Right kidney (tissue), 9 donors: ENCODE measurements at places on chromosomes 1 and 21.
A peak's percentile ranks its signal among the peaks of the same experiment; 100 is the strongest.

DNA sequence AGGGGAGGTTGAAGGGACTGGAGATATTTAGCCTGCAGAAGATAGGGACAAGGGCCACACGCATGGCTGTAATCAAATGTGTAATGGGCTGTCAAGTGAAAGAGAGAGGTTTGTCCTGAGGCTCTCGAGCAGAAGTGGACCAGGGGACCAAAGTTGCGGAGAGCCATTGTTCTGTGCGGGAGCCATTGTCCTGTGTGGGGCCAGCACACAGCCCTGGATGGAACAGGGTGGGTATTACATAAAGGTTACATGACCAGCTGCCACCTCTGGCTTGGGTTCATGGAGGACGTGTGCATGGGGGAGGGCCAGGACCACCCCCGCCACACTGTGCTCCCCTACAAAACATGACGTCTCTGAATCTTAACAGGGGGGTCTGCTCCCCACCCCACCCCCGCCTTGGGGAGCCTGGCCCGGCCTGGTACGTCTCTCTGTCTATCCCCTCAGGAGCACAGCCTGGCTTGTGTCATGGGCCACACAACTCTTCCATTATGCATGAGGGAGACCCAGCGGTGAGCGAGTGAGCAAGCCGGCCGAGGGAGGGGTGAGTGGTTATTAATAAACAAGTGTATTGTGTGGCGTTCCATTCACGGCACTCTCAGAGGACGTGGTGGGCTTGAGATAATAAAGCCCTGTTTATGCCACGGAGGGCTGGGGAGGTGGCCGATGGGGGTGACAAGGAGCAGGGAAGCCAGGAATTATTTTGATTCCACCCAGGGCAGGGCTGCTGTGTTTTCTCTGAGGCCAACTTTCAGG is at the start of gene NFASC:
Gene NFASC (plus strand): TSS at position 703 of the 753 bp plus-strand sequence. CDS start 73,454 bp downstream, outside the sequence.
- DNase-seq, result no peak

DNA sequence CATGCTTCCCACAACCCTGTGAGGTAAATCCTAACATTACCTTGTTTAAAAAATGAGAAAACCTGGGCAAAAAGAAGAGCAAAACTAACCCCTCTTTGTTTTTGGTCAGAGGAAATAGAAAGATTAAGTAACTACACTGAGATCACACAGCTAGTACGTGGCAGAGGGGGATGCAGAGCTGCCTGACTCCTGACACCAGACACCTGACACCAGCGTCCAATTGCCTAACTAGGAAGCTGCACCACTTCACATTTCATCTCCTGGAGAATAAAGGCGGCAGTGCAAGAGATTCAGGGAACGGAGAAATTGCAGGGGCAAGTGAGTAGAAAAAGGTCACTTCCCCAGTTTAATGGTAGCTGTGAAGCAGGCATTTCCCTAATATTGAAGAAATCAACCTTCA is 229.3 kb upstream of the PTBP2 start:
- no peak for DNase-seq

- no peak for DNase-seq
Observed at GRCh38 chr1:43235451-43236121, 34.2 kb upstream of the TMEM125 start.

- DNase-seq, result peak; percentile 94
Observed at GRCh38 chr21:17512253-17513213, at the start of gene CXADR. TSS of gene CXADR (plus strand) at chr21:17513043. CDS start at chr21:17513130, 87 bp downstream.

DNA sequence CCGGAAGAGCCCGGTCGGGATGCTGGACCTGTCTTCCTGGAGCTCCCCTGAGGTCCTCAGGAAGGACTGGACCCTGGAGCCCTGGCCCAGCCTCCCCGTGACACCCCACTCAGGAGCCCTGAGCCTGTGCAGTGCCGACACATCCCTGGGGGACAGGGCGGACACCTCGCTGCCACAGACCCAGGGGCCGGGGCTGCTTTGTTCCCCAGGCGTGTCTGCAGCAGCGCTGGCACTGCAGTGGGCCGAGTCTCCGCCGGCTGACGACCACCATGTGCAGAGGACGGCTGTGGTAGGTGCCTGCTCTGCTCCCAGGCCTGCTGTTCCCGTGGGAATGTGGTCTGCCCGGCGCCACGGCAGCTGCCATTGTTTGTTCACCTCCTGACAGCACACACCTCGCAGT is 42.1 kb upstream of the DIP2A start:
- no peak for DNase-seq
